Spinal cord (tissue), 10 donors: ENCODE measurements at places on chromosomes 6 and 20. TPM values are rescaled to one million over a fixed set of nuclear protein-coding genes. Genes with fewer than 3 reads are reported as not detected.

GRCh38 chr6:37669887-37670437 lies 27.7 kb downstream of the MDGA1 start:
- H3K4me3 ChIP-seq, result no peak overlapping the region
- H3K36me3 ChIP-seq, result no peaks in the 10 kb centered on the region
- H3K4me1 ChIP-seq, result peaks cover 32% of the 10 kb centered on the region
- DNase-seq, result no peak
- H3K27ac ChIP-seq, result no peak overlapping the region

DNA sequence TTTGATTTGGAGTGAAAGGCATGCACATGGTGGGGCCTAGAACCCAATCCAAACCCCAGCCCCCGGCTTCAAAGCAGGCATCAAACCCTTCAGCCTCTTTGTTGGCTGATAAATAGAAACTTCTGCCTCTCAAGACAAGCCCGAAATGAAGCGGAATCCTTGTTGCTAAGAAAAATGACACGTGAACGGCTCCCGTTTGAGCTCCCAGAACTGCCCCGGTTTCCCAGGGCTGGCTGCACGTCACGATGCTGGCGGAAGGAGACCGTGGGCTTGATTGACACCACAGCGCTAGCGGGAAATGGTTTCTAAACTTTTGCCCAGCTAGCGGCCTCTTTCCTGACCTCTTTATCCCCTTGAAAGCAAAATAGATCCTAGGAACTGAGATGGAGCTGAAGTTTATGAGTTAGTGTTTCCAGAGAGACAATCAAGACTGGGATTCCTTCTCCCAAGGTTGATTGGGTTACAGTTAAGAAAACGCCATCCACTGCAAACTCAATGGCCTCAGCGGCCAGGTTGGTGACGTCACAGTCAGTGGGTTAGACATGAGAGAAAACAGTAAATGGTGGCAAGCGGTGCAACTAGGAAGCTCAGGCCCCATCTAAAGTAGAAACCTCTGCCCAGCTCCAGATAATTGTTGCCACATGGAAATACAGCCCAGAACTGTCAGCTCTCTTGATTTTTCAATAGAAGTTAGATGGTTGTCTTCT lies 117.0 kb downstream of the ANKRD60 start:
- H3K27ac ChIP-seq, result no peak overlapping the region
- DNase-seq, result no peak
- no peaks in the 10 kb centered on the region for H3K27me3 ChIP-seq
- no peaks in the 10 kb centered on the region for H3K4me1 ChIP-seq

DNA sequence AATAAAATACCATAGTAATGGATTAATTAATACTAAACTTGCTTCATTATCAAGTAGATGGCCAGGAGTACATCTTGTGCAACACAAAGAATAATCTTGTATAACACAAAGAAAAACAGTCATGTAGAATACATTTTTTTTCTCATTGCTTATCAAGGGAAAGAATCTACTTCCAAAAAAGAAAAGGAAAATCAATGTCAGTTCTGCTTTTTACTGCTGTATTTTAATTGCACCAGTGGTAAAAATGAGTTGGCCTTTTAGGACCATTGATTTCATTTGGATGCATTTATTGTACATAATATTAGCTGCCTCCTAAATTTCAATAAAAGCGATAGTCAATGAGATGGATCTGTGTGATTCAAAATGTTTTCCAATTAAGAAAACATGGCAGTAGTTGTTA lies 96.9 kb upstream of the BTBD3 start:
- H3K27ac ChIP-seq, result no peak overlapping the region
- H3K4me1 ChIP-seq, result no peaks in the 10 kb centered on the region
- DNase-seq, result no peak
- no peaks in the 10 kb centered on the region for H3K36me3 ChIP-seq

Gene BNIP5
- total RNA-seq, result under 0.01 TPM

Gene SPDEF
- 0.17 TPM for total RNA-seq

Gene ZHX3
- total RNA-seq, result 31.7 TPM

Gene PMEPA1
- 14.3 TPM for total RNA-seq

DNA sequence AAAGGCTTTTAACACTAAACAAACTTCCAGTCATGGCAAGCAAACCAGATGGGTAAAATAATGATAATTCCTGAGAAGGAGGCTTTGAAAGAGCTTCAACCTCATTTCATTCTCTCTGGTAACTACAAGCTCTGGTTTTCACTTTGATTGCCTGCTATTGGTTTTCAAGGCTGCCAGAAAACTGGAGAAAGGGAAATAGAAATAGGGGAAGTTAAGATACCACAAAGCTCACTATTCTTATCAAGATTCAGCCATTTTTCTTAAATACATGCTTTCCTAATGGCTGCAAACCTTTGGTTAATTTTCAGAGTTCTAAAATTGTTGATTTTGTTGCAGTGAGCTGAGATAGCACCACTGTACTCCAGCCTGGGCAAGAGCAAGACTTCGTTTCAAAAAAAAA lies 42.5 kb upstream of the NELFCD start:
- H3K27ac ChIP-seq, result no peak overlapping the region
- no peak for DNase-seq
- no peak overlapping the region for H3K4me3 ChIP-seq
- H3K4me1 ChIP-seq, result no peaks in the 10 kb centered on the region
- H3K36me3 ChIP-seq, result no peaks in the 10 kb centered on the region

Gene NT5E
- 17.6 TPM for total RNA-seq

Gene EBF4
- 17.4 TPM for total RNA-seq

Gene RFX6
- total RNA-seq, result not detected

- H3K27me3 ChIP-seq, result no peaks in the 10 kb centered on the region
- H3K36me3 ChIP-seq, result peaks cover 24% of the 10 kb centered on the region
- no peak overlapping the region for H3K27ac ChIP-seq
- no peak for DNase-seq
- H3K4me3 ChIP-seq, result no peak overlapping the region
Observed at GRCh38 chr6:161130541-161130940, 139.0 kb downstream of the MAP3K4 start.

Gene CAGE1
- total RNA-seq, result 0.10 TPM

DNA sequence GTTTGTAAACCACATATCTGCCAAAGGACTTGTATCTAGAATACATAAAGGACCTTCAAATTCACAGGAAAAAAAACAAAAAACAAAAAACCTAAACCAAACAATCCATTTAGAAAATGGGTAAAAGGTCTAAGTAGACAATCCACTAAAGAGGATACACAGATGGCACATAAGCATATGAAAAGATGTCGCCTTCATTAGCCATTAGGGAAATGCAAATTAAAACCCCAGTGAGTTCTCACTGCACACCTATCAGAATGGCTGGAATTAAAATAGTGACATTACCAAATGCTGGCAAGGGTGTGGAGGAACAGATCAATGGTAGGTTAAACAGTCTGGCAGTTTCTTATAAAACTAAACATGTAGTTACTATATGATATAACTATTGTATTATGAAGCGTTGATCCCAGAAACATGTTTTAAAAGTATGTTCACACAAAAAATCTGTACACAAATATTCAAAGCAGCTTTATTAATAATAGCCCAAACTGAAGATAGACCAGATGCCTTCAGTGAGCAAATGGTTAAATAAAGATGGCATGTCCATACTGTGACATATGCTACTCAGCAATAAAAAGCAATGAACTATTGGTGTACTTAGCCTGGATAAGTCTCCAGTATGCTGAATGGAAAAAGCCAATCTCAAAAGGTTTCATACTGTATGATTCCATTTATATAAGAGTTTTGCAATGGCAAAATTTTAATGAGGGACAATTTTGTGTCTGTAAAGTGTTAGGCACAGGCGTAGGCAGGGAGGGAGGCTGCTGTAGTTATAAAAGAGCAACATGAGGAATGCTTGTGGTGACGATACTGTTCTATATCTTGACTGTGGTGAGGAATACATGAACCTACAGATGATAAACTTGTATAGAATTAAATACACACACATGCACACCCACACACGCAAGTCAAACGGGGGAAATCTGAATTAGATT lies 43.9 kb downstream of the PLCB1 start:
- H3K27me3 ChIP-seq, result no peaks in the 10 kb centered on the region
- H3K4me3 ChIP-seq, result no peak overlapping the region
- no peak overlapping the region for H3K27ac ChIP-seq
- H3K36me3 ChIP-seq, result no peaks in the 10 kb centered on the region
